ENCODE measurements at places on chromosomes 12 and 14.

GRCh38 chr12:94844452-94844851 lies 159.0 kb downstream of the NDUFA12 start:
- DNase-seq: no peak

- peak; percentile 82 for DNase-seq
Measured at GRCh38 chr12:54560374-54560858, 11.0 kb downstream of the PDE1B start.

GRCh38 chr14:104734991-104735779 lies 11.2 kb downstream of the ADSS1 start:
- DNase-seq: no peak

DNA sequence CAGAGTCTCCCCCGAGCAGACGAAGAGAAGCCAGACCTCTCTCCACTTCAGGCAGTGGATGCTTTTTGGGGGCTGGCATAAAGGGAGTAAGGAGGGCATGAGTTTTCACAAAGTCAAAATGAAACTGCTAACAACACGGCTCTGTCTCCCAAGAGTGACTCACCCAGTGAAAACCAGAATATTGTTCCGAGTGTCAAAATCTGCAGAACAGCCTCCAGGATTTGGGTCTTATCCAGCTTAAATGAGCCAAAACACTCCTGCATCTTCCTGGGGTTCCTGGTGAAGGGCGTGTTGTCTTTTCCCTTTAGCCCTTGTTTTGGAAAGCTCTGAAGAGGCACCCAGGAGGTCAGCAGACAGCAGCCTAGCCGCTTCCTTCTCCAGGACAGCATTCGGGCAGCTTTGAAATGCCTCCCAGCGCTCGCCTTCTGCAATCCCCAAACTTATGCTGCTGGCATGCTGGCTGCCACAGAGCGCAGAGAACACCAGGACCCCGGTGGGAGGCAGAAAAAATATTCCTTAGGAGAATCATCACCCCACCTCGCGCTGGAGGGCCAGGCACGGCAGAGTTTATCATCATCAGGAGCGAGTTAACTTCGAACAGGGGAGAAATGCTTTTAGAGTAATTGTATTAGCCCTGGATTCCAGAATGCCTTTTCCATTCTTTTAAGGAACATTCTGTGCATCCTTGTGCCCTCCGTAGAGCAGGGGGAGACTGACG lies 117.7 kb upstream of the NCOR2 start:
- no peak for DNase-seq

DNA sequence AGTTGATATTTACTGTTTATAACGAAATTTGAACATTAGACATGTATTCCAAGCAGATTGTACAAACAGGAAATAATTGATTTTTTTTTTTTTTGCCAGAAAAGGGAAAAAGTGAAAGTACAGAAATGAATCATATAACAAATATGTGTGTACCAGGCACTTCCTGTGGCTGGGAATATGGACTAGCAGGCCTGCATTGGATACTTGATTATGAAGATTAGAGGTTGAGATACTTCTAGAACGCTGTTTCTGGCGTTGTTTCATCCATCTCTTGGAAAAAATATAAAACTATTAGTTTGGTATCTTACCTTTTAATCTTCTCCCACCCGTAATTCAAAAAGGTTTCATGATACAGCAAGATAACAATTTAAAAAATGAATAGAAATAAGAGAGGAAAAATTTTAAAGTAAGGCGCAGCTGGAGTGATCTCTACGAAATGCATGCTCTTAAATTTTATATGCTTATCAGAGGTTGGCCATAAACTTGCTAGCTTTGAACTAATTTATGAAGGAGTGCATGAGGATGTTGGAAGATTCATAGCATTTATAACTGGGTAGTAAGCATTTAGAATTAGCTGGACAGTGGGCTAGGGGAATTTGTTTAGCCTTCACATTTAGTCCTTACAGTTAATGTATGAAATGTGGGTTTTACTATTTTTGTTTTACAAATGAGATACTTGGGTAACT lies 90.8 kb downstream of the AEBP2 start:
- DNase-seq: no peak

GRCh38 chr12:124007826-124008570 lies 35.0 kb downstream of the ZNF664 start:
- no peak for DNase-seq

DNA sequence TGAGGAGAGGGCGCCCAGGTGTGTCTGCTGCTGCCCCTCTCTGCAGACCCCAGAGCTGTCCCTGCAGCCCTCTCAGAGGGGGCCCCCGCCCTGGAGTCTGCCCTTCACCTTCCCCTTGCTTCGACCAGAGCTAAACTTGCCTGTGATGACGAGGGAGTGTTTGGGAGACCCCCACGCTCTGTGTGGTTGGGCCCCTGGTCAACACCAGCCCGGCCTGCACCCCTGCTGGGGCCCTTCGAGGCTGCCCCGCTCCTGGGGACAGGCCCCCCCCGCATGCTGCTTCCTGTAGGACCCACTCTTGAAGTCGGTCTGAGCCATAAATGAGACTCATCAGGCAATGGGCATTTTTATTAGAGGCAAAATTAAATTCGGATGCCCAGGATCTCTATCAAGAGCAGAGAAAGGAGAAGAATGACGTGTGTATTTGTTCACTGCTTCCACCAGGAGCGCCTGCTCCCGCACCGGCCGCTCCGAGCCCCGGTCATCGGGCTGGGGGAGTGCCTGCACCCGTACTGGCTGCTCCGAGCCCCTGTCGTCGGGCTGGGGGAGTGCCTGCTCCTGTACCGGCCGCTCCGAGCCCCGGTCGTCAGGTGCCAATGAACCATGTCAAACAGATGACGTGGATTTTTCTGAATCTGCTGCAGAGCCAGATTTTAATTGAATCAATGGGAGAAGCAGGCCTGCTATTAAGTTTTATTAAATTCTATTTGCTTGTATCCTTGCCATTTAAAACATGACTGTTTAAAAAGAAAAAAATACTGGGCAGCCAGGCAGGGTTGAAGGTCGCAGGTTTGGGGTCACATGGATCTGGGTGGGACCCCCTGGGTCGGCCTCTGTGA lies 47.7 kb downstream of the NOC4L start:
- DNase-seq: no peak

DNA sequence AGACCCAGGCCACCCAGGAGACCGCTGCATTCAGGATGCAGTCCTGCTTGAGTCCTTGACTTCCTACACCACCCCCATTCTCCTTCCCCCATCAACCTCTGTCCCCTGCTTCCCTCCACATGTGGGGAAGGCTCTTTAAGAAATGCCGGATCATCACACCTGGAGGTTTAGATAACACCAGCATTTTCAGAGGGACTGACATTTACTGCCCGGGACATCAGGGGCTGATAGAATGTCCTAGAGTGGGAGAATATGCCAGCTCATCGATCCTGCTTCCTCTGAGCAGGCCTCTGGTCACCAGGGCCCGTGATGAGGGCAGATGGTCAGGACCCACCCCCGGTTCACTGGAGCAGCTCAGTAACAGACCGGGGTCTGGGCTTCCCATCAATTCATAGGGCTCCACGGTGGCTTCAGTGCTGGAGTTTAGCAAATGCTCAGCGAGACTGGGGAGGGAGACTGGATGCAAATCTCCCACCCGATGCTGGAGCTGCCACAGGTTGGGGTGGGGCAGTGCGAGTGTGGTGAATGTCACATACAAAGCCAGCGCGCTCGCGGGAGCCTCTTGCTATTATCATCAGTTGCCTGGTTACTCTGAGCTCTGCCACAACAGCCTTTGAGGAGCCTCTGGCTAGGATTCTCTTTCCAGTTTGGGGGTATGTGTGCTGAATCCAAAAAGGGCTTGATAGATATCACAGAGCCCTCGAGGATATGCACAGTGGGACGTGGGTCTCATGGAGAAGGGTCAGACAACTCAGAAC lies 111.6 kb downstream of the RBM19 start:
- DNase-seq: no peak

DNA sequence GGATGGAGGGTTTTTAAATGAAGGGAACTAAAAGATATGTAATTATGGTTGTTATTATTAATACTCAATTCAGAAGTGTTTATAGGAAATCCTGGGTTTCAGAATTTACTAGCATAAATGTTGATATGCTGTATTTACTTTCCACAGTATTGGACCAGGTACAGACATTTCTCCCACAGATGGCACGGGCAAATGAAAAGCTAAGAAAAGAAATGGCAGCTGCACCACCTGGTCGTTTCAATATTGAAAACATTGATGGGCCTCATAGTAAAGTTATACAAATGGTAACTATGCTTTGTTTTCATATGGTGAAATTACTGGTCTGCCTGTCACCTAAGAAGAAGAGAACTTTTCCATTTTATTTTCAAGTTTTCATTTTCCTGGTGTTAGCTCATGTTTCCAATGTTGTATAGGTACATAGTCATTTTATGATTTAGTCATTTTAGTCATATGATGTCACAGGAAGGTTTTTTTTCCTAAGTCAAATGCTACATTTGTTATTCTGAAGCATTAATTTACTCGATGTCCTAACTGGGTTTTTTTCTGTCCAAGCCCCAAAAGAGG lies 5.5 kb downstream of the NOPCHAP1 start:
- no peak for DNase-seq
